ENCODE measurements at places on chromosomes 4 and X.
A peak's percentile ranks its signal among the peaks of the same experiment; 100 is the strongest.

GRCh38 chrX:44705817-44706551, 137.8 kb upstream of the DUSP21 start:
- no peak for DNase-seq

DNA sequence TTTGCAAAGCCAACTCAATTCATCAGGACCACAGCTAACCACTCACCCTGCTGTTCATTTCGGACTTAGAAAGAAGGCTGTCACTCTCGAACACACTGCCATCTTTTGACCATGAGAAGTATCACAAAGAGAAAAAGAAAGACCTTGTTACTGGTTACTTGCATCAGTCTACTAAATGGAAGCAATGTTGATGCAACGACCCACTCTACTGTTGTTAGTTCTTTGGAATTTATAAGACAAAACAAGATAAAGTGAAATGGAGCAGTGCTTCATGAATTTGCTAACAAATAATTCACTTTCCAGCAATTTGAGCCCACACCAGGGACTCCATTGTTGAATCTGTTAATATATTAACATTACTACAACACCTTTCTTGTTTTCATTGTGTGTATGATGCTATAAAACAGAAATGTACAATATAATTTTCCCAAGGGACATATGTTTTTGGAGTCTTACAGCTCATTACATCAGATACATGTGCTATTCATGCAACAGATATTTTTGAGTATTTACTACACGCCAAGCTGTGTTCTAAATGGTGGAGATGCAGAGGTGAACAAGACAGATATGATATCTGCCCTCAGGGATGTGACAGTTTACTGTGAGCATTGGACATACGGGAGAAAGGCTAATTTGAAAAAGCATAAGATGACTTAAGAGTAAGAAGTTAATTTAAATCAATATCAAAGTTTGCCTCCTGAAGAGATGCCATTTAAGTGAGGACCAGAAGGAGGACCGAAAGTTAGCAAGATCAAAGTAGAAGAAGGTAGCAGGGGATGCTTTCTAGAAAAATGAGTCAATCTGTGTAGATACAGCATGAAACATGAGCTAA, 87.2 kb downstream of the AREG start:
- peak; percentile 30 for DNase-seq

DNA sequence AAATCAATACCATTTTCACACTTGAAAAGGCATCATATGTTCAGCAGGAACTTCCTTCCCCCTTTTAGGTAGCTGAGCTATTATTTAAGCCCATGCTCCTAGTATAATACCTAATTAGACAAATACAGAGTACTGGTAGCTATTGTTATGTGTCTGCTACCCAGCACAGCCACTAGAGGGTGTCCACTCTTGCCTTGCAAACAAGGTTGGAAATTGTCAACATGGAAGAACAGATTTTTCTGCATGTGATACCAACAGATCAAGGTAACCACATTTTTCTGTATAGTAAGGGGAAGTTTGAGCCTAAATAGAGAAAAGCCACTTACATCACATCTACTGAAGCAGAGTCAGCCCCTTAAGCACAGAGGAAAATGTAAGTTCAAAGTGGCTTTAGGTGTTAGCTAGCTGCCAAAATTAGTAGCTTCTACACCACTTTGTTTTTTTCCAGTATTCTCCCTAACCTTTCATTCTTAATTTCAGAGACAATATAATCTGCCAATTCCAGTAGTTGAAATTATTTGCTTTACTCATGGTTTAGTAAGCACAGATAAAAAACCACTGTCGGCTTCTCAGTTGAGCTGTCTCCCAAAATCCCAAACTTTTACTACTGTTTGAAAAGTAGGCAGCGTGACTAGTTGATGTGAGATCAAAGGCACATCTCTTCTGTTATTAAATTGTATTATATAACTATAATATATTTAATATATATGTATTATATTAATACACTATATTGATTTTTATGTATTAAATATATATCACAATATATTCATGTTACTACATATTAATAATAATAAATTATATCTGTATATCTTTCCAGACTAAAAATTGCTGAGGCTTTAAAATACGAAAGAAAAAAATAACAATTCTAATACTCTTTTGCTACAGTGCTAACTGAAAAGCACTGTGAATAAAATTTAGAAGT, 38.2 kb downstream of the EDNRA start:
- DNase-seq = peak; percentile 37

DNA sequence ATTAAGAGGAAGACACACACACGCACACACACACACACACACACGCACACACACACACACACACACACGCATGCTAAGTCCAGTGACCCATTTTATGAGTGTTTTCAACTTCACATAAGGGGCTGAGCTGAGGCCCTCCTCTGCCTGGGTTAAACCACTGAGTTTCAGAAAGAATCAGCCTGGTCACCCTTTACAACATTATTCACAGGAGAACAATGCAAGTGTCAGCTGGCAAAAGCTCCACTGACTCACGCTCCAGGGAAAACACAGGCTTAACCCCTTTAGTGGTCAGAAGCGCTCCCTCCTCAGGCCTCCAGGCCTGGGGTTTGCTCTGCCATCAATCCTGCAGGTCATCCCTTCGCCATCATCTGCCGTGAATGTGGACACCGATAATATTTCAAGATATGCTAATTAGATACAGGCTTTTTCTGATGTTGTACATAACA, 46.9 kb downstream of the ACOX3 start:
- no peak for DNase-seq

DNA sequence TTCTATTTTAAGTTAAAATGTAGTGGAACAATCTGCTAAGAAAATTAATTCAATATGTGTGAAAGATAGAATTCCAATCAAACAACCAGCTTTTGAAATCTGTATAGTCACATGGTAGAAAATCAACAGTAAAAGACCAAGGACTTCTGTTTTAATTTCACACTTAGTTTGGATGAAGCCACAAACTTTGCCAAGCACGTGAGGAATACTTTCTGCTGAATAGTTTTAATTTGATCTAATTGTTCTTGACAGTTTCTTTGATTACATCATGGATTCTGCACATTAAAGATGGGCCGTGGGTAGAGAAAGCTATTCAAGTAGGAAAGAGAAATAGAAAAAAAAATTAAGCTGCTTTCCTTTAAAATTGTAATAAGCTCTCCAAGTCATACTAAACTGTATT, 137.9 kb upstream of the FAM241A start:
- no peak for DNase-seq

DNA sequence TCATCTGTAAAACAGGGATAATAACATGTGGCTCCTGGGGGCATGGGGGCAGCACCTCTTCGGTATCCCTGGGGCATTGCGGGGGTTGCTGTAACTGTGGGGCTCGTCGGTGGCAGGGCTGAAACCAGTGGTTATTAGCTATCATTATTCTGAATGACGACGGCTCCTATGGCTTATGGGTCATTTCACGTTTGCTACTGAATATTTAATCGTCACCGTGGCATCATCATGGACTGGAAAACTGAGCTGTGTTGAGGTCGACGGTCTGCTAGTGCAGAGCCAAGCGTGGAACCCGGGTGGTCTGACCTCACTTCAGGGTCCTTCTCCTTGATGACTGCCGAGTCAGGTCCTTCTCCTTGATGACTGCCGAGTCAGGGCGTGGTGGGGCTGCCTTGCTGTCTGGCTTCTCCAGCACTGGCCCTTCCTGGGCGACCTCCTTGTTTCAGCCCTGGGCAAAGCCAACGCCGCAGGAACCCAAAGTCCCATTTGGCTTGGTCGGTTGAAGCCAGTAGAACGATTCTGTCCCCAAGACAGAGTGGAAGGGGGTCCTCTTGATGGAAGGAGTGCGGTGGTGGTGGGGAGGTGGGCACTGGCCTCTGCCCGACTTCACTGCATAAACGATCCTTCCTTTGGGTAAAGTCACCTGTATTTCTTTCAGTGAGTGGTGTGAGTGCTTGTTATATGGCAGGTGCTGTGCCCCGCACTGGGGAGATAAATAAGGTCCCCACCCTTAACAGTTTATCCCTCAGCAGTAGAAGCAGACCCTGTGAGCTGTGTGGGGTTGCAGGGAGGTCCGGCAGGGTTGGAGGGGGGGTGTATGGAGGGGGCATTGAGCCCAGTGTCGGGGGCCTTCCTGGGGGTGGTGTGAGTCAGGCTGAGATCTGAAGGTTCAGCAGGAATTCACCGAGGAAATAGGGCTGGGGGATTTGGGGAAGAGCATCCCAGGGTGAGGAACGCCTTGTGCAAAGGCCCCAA, 40.8 kb downstream of the PSAPL1 start:
- DNase-seq = no peak

GRCh38 chr4:107363125-107363524, 327.0 kb upstream of the DKK2 start:
- DNase-seq = no peak

DNA sequence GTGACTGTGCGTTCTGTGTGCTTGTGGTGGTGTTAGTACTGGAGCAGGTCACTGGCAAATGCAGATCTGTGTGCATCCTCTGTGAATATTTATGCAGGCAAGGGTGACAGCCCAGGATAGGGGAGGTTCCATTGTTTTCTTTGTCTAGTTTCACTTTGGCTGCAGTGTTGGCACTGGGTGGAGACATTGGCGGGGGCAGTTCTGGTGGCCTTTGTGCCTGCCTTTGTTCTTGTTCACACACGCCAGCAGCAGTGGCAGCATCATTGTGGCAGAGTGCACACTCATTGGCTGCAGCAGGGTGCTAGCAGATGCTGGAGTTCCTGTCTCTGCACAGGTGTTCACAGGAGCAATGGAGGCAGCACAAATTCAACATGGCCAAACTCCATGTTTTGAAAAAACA, 495.3 kb downstream of the UBE2NL start:
- no peak for DNase-seq

DNA sequence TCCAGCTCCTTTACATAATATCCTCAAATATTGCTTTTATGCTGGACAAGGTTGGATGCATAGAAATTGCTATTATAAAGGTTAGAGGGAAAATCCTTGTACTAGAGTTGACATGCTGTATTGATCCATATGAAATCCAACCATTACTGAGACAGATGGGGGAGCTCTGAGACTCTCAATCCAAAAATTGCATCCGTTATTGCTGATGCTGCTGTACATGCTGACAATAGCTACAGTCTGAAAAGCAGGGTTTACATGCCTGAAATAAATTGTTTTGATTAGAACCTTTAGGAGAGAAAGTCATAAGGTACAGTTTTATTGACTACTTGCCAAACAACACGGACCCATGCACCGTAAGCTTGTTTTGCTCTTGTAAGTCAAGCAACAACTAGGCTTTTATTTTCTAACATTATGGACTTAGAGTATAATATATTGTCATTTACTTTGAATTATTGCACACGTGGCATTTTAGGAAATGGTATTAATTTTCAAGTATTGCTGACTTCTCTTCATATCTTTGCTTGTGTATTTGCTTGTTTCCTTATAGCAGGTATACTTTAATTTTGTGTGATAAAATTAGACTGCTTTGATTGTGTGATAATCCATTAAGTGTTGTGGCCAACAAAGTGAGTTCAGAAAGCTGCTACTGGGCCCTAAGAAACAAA, 1365.2 kb downstream of the STIM2 start:
- no peak for DNase-seq

DNA sequence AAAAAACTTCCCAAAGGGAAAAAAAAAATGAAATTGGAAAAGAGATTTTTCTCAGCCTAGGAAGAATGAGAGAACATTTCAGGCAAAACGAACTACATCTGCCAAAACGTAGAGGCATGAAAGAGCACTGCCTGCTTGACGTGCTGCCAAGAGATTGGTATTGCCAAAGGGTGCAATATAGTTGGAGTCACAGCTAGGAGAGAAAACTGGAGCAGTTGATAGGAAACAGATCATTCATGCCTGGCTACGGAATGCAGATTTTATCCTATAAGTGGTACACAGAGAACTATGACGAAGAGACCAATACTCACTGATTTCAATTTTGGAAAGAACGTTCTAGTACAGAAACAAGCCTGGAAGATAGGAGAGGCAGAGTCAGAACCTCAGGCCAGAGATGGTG, 68.4 kb upstream of the IQCM start:
- DNase-seq = no peak

DNA sequence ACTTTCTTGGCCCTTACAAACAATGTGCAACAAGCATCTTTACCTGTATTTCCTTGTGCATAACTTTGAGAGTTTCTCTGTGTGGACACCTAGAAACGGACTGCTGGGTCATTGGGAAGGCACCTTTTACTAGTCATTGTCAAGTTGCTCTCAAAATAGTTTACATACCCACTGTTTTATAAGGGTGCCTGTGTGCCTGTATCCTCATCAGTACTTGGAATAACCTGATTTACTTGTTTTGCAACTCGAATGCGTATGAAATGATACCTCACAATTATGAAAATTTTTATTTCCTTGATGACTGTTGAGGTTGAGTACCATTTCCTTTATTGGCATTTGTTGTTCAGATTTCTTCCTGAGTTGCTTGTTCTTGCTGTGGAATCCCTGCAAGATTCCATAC, 150.8 kb downstream of the STIM2 start:
- no peak for DNase-seq

GRCh38 chr4:16804581-16804980, 93.9 kb downstream of the LDB2 start:
- no peak for DNase-seq

DNA sequence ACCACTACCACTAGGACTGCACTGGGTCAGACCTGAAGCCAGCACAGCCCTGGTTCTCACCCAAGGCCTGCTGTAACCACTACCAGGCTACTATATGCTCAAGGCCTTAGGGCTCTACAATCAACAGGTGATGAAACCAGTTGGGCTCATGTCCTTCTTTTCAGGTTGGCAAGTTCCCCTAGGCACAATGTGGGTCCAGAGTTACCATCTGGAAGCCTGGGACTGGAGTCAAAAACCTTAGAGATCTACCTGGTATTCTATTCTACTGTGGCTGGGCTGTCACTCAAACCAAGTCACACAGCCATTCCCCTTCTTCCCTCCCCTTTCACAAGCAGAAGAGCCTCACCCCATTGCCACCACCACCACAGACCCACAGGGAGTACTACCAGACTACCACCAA, 175.6 kb downstream of the RELL1 start:
- no peak for DNase-seq

DNA sequence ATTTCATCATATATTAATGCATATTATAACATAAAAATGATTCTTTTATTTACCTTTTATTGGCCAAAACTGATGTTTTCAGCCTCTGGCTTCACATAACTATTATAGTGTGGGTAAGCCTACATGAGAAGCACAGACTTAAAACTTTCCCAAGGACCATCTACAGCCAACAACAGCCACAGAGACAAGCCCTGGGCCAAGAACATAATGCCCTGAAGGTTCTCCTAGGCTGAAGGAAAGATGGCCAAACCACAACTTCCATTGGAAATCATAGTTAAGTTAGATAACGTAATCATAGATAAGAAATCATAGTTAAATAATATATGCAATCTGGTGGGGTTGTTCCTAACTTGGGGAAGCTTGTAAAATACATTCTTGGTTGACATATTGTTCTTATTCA, 280.0 kb upstream of the EMCN start:
- no peak for DNase-seq
